ENCODE measurements at places on chromosomes 4 and X.

GRCh38 chrX:30874851-30875250, 14.2 kb downstream of the TAB3 start:
- DNase-seq: no peak

DNA sequence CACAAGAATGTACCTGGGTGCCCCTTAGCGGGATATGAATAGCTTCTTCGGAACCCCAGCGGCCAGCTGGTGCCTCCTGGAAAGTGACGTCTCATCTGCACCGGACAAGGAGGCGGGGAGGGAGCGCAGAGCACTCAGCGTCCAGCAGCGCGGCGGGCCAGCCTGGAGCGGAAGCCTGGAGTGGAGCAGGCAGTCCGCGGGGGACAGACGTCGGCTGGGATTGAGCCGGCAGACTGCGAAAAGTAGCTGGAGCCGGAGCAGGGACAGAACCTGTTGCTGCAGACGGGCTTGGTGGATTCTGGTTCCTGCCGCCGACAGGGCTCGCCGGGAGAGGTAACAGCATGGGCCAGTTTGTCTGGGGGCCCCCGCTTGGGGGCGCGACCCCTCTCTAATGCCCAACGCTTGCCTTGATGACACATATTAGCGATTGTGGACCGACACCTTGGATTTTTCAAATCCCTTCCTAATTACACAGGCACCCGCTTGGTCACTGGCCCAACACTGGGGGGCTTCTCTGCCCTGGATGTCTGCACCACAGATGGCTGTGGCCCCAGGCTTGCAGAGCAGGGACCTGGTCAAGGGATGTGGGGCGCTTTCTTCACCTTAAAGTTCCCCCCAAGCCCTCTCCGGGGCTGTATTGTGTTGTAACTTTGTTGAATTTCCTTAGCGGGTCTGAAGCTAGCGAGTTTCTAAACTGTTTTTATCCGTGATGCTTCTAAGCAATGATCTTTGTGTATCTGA, at the start of gene NPFFR2:
TSS of gene NPFFR2 (plus strand) at position 133 of the 741 bp plus-strand sequence. CDS start 96,592 bp downstream, outside the sequence.
- DNase-seq: no peak

- DNase-seq: no peak
Observed at GRCh38 chr4:69830560-69831269, 29.2 kb downstream of the SULT1E1 start.

DNA sequence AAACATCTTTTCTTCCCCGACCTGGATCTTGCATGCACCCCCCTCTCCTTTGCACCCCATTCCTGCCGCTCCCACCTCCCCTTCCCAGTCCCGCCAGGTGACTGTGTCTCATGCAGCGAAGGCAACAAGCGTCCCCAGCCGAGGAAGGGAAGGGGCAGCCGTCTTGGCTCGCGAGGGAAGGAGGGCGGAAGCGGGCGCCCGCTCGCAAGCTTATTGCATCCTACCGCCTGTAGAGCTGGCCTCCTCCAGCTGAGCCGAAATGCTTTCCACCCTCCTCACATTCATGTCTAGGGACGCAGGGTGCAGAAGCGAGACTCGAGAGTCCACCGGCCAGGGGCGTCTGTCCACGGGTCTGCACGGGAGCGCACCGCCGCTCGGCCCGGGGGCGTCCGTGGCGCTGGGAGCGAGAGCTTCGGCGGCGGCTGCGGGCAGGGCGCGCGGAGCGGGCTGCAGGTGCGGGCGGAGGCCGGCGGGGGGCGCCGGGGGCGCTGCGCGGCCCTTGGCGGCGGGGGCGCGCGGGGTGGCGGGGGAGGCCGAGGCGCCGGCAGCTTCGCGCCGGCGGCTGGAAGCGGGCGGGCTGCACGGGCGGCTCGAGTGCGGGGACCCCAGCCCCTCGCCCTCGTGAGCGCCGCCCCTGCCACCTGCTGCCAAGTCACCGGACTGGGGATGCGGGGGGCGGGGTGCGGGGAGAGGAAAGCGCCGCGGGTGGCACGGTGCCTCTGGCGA, at the start of gene KCNIP4:
TSS of gene KCNIP4 (minus strand) at position 426 of the 726 bp plus-strand sequence.
- DNase-seq: peak; percentile 13

- no peak for DNase-seq
Observed at GRCh38 chr4:186826846-186827533, 103.3 kb upstream of the FAT1 start.

DNA sequence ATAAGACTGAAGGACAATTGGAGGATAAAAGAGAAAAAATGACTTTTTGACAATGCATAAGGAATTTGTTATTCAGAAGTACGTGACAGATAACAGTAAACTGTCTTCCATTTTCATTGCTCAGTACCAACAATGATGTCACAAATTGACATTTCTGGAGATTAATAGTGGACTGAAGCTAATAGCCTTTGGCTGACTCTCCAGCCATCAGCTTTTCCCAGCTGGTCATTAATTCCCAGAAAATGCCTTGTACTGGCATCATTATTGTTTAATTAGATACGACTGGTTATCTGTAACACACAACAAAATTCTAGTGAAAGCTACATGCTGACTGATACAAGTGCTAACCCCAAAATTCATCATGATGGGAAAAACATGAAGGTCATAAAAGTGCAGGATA, 147.9 kb upstream of the FGF13 start:
- no peak for DNase-seq

- no peak for DNase-seq
Observed at GRCh38 chrX:138763761-138764160, 52.2 kb upstream of the FGF13 start.

DNA sequence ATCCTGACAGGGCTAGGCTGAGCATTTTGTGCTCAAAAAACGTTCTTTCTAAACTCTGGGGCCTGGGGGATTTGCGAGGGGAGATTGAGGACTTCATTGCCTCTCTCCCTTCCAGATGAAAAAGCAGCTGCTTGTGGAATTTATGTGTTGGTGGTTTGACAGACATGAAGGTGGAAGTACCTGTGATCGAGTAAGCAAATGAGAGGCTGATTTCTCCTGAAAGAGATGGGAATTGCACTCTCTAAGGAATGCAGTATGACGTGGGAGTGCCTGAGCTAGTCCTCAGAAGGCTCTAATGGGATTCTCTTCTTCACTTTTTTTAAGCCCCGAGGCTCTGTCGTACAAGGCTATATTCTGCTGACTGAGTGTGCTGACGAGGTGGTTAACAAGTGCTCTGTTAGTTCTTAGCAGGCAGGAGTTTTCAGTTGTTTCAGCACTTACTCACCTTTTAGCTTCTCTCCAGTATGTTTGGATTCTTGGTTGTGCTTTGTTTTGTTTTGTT, 426.8 kb upstream of the CNKSR2 start:
- DNase-seq: no peak

GRCh38 chr4:184940500-184940899, 77.8 kb upstream of the HELT start:
- DNase-seq: no peak

- DNase-seq: no peak
Observed at GRCh38 chrX:111006116-111006515, 89.9 kb upstream of the PAK3 start.

- DNase-seq: no peak
Observed at GRCh38 chr4:102511830-102512605, 10.9 kb downstream of the NFKB1 start.

GRCh38 chr4:123802082-123802645, 405.6 kb downstream of the SPRY1 start:
- no peak for DNase-seq

GRCh38 chrX:41085512-41085877, 250 bp downstream of the USP9X start:
- DNase-seq: no peak

- DNase-seq: no peak
Observed at GRCh38 chr4:151604238-151604637, 156.6 kb downstream of the GATB start.

DNA sequence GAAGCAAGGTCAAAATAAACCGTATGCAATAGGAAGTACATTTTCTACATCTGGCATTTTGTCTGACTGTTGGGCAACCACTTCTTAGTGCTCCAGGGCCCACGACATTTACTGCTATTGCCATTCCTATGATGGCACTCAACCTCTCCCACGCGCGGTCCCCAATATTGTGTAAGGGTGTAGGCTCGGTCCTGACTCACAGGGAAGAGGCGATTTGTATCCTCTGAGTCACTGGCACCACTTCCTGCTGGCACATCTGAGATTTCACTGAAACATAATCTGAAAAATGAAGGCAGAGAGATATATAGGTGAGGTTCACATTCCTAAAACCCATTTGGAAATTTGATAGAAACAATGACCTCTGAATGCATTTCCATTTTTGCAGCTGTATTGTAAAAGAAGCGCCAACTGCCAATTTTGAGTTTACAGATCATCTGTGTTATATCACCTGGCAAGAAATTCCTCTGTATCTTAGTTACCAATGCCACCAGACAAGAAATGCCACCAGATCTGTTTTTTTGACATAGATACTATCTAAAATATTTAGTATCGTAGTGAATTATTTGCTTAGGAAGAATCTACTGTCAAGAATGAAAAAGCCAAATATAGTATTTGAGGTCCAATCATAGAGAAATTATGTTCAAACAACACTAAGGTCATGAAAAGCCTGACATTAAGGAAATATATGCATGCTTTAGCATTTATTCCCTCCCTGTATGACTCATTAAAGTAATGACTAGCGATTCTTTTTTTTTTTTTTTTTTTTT, 9.8 kb downstream of the EREG start:
- peak; percentile 91 for DNase-seq

DNA sequence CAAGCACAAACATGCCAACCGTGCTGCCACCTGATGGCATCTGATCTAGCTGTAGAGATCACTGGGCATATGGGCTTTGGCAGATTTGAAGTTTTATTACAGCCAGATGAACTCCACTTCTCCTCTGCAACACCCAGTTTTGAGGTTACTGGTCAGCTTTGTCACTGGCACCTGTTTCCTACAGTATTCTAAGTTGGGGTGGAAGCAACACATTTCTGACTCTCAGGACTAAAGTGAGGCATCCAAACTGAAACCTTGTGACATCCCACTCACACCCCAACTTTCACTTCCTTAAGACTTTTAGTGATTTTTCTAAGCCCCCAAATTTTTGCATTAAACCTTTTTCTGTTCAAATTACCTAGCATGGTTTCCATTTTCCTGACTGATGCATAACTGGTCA, 115.1 kb upstream of the PCDH18 start:
- DNase-seq: no peak

GRCh38 chr4:40124690-40125089, 68.0 kb downstream of the N4BP2 start:
- no peak for DNase-seq

DNA sequence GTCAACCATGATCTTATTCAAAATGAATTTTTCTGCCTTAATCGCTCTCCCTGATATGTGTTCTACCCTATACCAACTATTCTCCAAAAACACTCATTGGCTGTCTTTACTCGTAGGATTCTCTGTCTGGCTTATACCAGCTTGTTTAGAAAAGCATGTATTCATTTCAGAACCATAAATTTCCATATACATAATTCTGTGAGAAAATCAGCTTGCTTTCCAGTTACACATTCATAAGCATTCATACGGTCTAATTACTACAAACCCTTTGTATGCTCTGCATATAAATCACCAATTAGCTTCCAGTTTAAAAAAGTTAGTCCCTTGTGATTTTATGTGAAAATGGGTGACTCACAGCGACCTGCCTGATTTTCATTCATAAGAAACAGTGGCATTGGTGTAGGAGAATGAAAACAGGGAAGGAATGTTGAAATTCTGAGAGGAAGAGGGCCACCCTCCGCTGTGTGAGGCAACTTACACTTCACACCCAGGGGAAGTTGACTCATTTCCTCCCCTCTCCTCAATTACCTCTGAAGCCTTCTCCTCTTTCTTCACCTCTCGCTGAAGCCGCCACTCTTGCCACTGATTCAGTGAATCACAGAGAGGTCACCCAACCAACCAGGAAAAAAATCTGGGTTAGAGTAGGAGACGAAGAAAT, 63.3 kb downstream of the MEPE start:
- DNase-seq: peak; percentile 63

GRCh38 chrX:8783097-8783713, 18.0 kb downstream of the FAM9A start:
- no peak for DNase-seq

GRCh38 chr4:2991243-2991642, 27.9 kb downstream of the GRK4 start:
- no peak for DNase-seq

DNA sequence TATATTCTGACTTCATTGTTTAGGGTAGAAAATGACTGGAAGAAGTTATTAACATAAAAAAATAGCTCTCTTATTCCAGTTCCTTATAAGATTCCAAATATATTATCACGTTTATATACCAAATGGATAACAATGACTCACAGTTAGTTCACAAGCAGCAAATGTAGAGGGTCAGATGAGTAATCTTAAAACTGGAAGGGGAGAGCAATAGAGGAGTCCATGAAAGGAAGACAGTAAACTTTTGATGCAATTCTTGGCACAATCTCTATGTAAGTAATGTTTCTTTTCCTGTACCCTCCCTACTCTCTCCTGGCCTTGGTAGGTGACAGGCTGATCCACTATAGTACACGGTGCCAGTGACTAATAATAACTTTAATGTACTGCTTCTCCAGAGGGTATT, 259.0 kb upstream of the TRPC5 start:
- DNase-seq: peak; percentile 36

DNA sequence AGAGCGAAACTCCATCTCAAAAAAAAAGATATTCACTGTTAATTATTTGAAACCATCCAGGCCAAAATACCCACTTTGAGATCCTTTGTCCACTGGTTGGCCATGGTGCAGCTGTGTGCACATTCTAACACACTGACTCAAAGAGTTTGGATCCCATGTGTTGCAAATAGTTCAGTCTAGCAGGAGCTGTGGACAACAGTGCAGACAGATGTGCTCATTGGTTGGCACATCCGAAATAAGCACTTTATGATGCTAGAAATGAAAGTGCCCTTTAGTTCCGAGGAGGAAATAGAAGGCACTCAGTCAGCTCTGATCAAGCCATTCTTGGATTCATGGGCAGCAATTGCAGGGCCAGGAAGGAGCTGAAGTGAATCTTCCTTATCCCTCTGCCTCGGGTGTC, 63.0 kb upstream of the TMEM150C start:
- DNase-seq: no peak

GRCh38 chrX:46325312-46325877, 219.8 kb downstream of the ZNF674 start:
- peak; percentile 40 for DNase-seq

- no peak for DNase-seq
Observed at GRCh38 chr4:152344001-152344400, 191.9 kb downstream of the FBXW7 start.

GRCh38 chr4:6907658-6908191, 1.9 kb upstream of the TBC1D14 start:
- DNase-seq: no peak

- DNase-seq: no peak
Observed at GRCh38 chr4:61094854-61095598, 105.1 kb upstream of the ADGRL3 start.

Data from HS-5 (cell line).